GM03348 (cell line): ENCODE measurements at places on chromosomes 5 and 9.

GRCh38 chr5:52796031-52796430 lies 8.3 kb downstream of the ITGA1 start:
- no peak for DNase-seq

GRCh38 chr9:77820293-77820954 lies 172.3 kb upstream of the GNA14 start:
- peak; percentile 53 for DNase-seq

GRCh38 chr9:346111-346571 lies 131.5 kb downstream of the DOCK8 start:
- no peak for DNase-seq

DNA sequence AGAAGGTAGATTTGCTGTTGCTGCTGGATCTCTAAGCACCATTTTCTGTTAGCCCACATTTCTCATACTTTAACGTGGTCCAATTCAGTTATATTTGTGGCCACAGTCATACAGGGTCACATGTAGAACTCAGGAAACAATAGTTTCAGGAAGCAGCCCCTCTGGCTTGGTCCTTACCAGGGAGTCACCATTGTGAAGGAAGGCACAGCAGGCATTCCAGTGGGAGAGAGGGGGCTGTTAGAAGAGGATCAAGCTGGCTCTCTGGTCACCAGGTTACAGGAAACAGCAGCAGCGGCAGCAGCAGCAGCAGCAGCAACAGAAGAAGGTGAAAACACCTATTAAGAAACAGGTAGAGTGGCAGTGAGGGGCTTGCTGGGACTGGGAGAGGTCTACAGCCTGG lies 14.5 kb downstream of the C9orf43 start:
- no peak for DNase-seq

DNA sequence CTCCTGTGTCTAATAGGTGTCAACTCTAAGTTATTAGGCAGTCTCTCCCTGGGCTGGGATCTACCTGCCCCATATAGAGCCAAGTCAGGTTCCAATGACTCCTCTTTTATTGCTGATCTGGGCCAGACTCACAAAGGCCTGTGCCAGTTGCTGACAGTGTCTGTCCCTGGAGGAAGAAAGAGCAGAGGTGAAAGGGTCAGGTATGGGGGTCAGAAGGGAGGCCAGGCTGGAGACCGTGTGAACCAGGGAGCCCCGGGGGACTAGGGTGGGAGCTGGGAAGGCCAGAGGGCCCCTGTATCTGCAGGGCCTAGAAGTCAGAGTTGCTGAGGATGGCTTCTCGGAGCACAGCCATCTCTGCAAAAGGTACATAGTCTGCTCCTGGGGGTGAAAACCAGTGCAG lies 3.5 kb upstream of the HINT2 start:
- DNase-seq, result no peak

- no peak for DNase-seq
These were observed 57.3 kb upstream of the DAB2 start for GRCh38 chr5:39482098-39482497.
